Coronary artery (tissue), 2 donors: ENCODE measurements at places on chromosomes 5 and 9.

DNA sequence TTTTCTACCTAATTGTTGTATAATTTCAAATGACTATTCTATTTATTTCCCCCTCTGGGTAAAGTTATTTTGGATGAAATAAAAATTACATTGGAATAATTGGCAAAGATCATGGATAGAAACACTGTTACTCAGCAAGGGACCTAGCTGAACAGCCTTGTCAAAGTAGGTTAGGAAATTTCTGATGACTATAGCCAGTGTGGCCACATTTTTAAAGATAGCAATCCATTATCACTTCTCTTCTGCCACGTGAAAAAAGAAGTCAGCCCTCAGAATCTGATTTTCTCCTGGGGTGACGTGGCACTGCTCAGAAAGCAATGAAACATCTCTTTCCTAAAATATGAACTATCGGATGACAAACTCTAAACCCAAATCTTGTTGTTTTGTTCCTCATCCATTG lies 784.2 kb upstream of the RIOK2 start:
- no peak for DNase-seq

- no peak for DNase-seq
Observed at GRCh38 chr9:116042321-116042720, 111.3 kb upstream of the PAPPA start.

GRCh38 chr5:72937517-72938061 lies 18.3 kb upstream of the FCHO2 start:
- DNase-seq, result no peak

DNA sequence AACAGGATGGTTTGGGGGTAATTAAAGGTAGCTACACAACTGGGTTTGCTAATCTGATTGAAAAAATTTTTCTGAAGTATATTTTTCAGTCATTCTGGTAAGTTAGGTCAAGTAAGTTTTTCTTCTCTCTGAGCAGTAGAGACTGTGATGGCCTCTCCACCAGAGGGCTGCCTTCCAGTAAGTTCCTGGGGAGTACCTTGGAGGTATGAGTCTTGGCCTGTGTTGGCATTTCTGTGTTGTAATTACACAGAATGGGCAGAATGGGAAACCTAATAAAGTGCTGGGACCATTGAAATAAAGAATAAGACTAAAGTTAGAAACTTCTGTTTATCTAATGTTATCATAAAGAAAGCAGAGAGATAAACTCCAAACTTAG lies 430.8 kb downstream of the ARHGEF28 start:
- DNase-seq, result no peak

- DNase-seq, result no peak
Observed at GRCh38 chr5:60445427-60445826, 254.5 kb downstream of the DEPDC1B start.
